ENCODE measurements at places on chromosomes 16 and 17.

DNA sequence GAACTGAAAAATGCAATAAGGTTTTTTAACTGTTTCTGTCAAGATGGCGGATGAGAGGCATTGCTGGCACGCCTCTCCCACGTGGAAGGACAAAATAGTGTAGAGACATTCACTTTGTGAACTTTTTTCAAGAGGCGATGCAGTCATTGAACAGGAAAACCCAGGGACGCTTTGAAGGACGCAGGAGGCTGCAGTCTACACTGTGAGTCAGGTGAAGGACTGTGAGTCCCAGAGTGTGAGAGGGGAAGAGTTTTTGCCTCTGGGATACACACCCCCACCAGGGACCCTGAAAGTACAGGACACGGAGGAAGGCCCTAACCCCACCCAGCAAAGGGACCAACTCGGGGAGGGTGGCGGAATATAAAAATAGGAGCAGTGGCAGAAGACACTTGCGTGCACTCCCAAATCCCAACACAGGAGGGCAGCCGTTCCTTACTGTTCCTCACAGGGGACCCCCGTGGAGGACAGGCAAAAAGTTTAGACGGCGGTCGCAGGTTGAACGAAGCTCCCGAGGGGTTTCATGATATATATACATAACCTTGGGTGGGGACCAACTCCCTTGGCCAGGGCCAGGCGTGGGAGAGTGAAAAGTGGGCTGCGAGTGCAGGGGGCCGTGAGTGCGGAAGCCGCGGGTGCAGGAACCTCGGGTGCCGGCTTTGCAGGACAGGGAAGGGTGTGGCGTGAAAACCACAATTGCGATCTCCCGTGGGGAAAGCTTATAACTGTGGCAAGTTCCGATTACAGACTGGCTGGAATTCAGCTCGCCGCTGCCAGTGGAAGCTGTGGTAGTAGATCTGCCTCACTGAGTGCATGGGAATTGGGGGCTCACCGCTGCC, 82.0 kb upstream of the ALOX12 start:
- H3K4me3 ChIP-seq: peak overlapping the region; percentile 60
- no peak overlapping the region for H3K27ac ChIP-seq
- peak; percentile 77 for DNase-seq
- no peaks in the 10 kb centered on the region for H3K27me3 ChIP-seq
- no peaks in the 10 kb centered on the region for H3K36me3 ChIP-seq
- H3K4me1 ChIP-seq: no peaks in the 10 kb centered on the region

- H3K4me1 ChIP-seq: peaks cover 8% of the 10 kb centered on the region
- peak; percentile 64 for DNase-seq
- H3K27ac ChIP-seq: no peak overlapping the region
- no peak overlapping the region for H3K4me3 ChIP-seq
- H3K36me3 ChIP-seq: peaks cover 52% of the 10 kb centered on the region
- no peaks in the 10 kb centered on the region for H3K27me3 ChIP-seq
Observed at GRCh38 chr16:67865318-67865717, 7.5 kb upstream of the EDC4 start.

- H3K4me1 ChIP-seq: peaks cover 4% of the 10 kb centered on the region
- peak; percentile 67 for DNase-seq
- H3K36me3 ChIP-seq: no peaks in the 10 kb centered on the region
- peaks cover 23% of the 10 kb centered on the region for H3K27me3 ChIP-seq
- peak overlapping the region; percentile 92 for H3K27ac ChIP-seq
Observed at GRCh38 chr17:76840884-76841775, 27.1 kb upstream of the MGAT5B start.

- DNase-seq: no peak
- H3K27me3 ChIP-seq: no peaks in the 10 kb centered on the region
Observed at GRCh38 chr16:65666132-65666941, 544.5 kb upstream of the CDH11 start.

DNA sequence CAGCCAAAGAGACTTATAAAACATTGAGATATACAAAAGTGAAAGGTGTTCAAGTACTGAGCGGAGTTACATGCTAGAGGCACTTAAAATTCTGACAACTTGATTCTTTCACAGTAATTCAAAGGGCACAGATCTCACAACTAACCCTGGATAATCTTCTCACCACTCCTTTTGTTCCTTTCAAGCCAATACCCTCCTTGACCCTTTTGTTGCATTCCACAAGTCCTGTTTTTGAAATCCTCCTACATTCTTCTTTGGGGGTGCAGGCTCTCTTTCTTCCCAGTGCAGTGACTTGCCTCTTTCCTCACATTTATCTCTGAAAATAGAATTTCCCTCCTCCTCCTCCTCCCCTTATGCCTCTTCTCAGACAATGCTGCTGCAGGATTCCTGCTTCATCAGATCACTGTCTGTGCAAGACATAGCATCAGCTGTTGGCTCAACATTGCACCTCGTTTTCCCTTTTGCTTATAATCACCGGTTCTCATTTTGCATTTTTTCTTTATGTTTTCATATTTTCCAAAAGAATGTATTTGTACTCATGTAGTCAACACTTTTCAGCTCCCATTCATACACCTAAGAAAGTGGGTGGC, 199.3 kb downstream of the CDH8 start:
- H3K27me3 ChIP-seq: no peaks in the 10 kb centered on the region
- no peaks in the 10 kb centered on the region for H3K4me1 ChIP-seq
- H3K27ac ChIP-seq: no peak overlapping the region

DNA sequence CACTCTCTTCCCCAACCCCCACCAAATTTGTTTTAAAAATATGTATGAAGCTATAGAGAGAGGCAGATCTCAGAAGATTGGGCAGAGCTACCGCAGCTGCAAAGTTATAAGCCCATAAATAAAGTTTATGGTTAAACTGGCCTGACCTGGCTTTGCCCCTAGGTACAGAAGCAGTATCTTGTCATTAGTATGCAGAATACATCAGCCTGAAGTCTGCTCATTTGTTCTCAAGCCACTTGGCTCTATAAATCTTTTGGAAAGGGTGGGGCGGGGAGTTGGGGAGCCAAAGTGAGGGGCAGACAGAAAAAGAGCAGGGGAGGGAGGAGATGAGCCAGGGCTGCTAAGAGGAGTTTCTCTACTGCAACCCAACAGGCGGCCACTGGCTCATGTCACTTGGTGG, 113.2 kb downstream of the SOX9 start:
- no peak overlapping the region for H3K27ac ChIP-seq
- DNase-seq: no peak
- H3K4me1 ChIP-seq: no peaks in the 10 kb centered on the region
- no peaks in the 10 kb centered on the region for H3K27me3 ChIP-seq
- H3K36me3 ChIP-seq: no peaks in the 10 kb centered on the region

GRCh38 chr17:62154909-62155308, 89.8 kb upstream of the MED13 start:
- H3K4me1 ChIP-seq: no peaks in the 10 kb centered on the region
- no peaks in the 10 kb centered on the region for H3K27me3 ChIP-seq
- DNase-seq: no peak
- no peak overlapping the region for H3K4me3 ChIP-seq
- H3K36me3 ChIP-seq: no peaks in the 10 kb centered on the region

DNA sequence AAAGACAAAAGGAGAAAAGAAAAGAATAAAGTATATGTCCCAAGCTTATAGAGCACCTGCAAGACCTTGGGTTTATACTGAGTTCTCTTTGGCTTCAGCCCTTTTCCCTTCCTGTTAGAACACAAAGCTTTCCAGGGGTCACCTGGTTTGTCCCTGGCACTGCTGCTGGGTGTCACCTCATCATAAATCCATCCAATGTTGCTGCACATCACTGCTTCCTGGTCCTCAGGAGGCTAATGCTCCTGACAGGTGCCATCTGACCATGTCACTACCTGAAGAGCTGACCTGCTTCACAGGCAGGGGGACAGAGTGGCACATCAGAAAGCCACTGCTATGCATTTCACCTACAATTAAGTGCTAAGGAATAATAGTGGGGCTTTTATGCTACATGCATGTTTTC, 164.6 kb upstream of the ELAC2 start:
- H3K27me3 ChIP-seq: no peaks in the 10 kb centered on the region
- no peak overlapping the region for H3K27ac ChIP-seq
- no peak overlapping the region for H3K4me3 ChIP-seq

DNA sequence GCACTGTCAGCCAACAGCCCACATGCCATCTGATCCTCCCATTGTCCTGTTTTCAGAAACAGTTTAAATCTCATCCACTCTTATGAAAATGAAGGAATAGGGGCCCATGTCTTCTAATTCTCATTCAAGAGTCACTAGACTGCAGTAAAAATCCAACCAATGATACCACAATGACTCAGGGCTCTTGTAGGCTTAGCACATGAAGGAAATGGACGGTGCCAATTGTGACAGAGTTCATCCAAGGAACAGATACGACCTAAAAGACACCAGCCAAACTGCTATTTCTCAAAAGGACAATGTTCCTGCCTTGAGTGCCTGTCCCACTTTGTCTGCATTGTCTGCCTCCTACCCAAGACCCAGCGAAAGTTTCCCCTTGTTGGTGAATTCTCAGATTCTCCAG, 204.8 kb upstream of the COX10 start:
- DNase-seq: no peak
- H3K27me3 ChIP-seq: no peaks in the 10 kb centered on the region
- no peak overlapping the region for H3K27ac ChIP-seq
- H3K4me1 ChIP-seq: no peaks in the 10 kb centered on the region
- no peaks in the 10 kb centered on the region for H3K36me3 ChIP-seq
- H3K4me3 ChIP-seq: no peak overlapping the region

DNA sequence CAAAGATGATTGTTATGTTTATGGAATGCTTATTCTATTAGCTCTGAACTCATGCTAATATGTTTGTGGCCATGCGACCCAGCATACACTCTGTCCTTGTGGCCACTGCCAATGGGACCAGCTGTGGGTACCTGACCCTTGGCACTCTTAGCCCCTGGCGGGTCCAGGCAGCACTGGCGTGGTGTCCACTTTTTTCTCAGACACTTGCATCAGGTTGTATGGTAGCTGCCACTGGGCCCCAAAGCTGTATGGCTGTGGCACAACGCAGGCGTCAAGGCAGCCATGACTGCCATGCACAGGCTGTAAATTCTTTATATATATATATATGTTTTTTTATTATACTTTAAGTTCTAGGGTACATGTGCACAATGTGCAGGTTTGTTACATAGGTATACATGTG, 12.2 kb upstream of the WNT9B start:
- no peak for DNase-seq
- H3K4me1 ChIP-seq: no peaks in the 10 kb centered on the region

DNA sequence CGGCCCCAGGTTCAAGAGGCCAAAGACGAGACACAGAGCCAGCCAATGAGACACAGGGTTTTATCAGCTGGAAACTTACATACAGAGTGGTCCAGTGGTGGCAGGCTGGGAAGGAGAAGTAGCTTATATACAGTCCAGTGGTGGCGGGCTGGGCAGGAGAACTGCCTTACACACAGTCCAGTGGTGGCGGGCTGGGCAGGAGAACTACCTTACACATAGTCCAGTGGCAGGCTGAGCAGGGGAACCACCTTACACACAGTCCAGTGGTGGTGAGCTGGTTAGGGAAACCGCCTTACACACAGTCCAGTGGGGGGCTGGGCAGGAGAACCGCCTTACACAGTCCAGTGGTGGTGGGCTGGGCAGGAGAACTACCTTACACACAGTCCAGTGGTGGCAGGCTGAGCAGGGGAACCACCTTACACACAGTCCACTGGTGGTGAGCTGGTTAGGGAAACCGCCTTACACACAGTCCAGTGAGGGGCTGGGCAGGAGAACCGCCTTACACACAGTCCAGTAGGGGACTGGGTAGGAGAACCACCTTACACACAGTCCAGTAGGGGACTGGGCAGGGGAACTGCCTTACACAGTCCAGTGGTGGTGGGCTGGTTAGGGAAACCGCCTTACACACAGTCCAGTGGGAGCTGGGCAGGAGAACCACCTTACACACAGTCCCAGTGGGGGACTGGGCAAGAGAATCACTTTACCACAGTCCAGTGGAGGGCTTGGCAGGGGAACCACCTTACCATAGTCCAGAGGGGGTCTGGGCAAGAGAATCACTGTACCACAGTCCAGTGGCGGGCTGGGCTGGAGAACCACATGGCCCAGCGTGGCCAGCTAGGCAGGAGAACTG, 90.9 kb downstream of the GAS7 start:
- H3K36me3 ChIP-seq: no peaks in the 10 kb centered on the region
- H3K4me3 ChIP-seq: no peak overlapping the region
- no peak overlapping the region for H3K27ac ChIP-seq
- DNase-seq: no peak

GRCh38 chr16:17168181-17168580, 302.6 kb downstream of the XYLT1 start:
- H3K4me3 ChIP-seq: no peak overlapping the region
- H3K36me3 ChIP-seq: peaks cover 11% of the 10 kb centered on the region
- H3K27ac ChIP-seq: no peak overlapping the region
- no peaks in the 10 kb centered on the region for H3K27me3 ChIP-seq
- DNase-seq: no peak

GRCh38 chr17:42329025-42329976, 41.0 kb downstream of the STAT5A start:
- no peak overlapping the region for H3K4me3 ChIP-seq
- H3K27me3 ChIP-seq: no peaks in the 10 kb centered on the region
- H3K36me3 ChIP-seq: peaks cover 33% of the 10 kb centered on the region
- peak overlapping the region; percentile 30 for H3K27ac ChIP-seq

GRCh38 chr16:27597361-27597760, 47.4 kb downstream of the KATNIP start:
- no peak for DNase-seq
- H3K27ac ChIP-seq: no peak overlapping the region
- no peak overlapping the region for H3K4me3 ChIP-seq
- peaks cover 7% of the 10 kb centered on the region for H3K4me1 ChIP-seq
- no peaks in the 10 kb centered on the region for H3K27me3 ChIP-seq

DNA sequence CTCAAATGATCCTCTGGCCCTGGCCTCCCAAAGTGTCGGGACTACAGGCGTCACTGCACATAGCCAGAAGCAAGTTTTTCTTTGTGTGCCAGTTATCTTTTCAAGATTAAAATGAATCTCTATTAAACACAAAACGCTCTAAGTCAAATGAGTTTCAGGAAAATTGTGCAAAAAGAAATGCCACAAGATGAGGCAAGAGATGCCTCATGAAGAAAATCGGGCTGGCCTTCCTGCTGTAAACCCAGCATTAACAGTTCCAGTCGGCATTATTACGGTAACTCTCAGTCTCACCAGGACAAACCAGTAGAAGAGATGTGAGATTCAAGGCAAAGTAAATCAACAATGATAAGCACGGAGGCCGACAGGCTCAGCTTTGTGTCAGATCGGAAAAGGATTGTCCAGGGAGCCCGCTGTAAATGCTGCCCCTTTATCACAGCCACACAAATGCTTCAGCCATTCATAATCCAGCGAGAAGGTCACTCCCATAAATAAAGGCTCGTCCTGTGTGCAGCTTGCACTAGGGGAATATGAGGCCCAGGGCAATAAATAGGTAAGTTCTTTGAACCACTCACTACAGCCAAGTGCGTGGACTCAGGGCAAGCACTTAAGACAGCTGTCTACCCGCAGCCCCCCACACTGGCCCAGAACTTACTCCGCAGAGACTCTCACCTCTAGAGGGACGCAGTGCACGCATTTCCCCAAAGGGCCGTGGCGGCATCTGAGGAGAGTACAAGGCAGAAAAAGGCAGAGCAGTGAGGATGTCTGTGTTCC, 27.2 kb downstream of the NPLOC4 start:
- no peak overlapping the region for H3K4me3 ChIP-seq
- no peaks in the 10 kb centered on the region for H3K27me3 ChIP-seq
- no peak overlapping the region for H3K27ac ChIP-seq
- H3K36me3 ChIP-seq: peaks cover 61% of the 10 kb centered on the region
- no peak for DNase-seq
- H3K4me1 ChIP-seq: no peaks in the 10 kb centered on the region

- H3K36me3 ChIP-seq: peaks cover 10% of the 10 kb centered on the region
- H3K4me1 ChIP-seq: peaks cover 11% of the 10 kb centered on the region
- no peak for DNase-seq
- no peaks in the 10 kb centered on the region for H3K27me3 ChIP-seq
Observed at GRCh38 chr16:2776500-2777139, 460 bp downstream of the ELOB start.

- no peak overlapping the region for H3K4me3 ChIP-seq
- no peaks in the 10 kb centered on the region for H3K27me3 ChIP-seq
- peaks cover 14% of the 10 kb centered on the region for H3K4me1 ChIP-seq
- H3K27ac ChIP-seq: no peak overlapping the region
Observed at GRCh38 chr16:85491058-85491771, 121.9 kb upstream of the GSE1 start.

All from SK-N-SH (cell line).